AG09319 (cell line): ENCODE measurements at places on chromosomes 2 and 18.

DNA sequence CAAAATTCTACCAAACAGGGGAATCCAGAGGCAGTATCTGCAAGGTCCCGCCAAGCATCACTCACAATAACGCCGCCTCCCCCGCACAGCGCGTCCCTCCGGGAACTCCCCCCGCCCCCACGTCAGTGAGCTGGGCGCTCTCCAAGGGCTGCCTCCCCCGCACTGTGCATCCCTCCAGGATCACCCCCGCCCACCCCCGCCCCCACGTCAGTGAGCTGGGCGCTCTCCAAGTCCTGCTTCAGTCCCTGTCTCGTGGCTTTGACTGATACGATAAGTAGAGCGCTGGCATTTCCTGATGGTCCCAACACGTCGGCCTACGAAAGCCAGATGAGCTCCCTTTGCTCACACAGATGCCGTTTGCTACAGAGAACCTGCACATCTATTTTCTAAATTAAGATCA lies 130.7 kb upstream of the TPO start:
- DNase-seq = no peak

GRCh38 chr2:69742322-69742952 lies 503 bp downstream of the ANXA4 start:
- no peak for DNase-seq

GRCh38 chr2:119126650-119127049 lies 31.9 kb downstream of the C1QL2 start:
- DNase-seq = no peak

DNA sequence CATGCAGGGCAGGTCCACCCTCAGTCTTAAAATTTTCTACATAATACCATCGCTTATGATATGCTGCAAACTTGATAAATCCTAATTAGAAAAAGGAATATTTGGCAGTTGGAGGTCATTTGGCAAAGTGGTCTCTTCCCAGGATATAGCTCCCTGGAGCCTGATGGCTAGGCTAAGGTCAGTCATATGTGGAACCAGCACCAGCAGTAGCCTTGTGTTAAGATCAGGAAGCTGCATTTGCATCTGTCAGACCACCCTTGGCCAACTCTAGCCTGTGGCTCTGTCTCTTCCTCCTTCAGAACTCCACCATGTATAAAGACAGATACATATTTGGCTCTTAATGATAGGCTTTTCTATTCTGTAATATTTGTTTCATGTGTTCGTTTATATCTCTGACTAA lies 5.4 kb upstream of the HK2 start:
- DNase-seq = no peak

- no peak for DNase-seq
Observed at GRCh38 chr2:74313497-74313896, 29.7 kb downstream of the SLC4A5 start.

- DNase-seq = no peak
Observed at GRCh38 chr2:236691799-236692167, 122.2 kb downstream of the ACKR3 start.

GRCh38 chr2:134679745-134680144 lies 39.1 kb downstream of the TMEM163 start:
- DNase-seq = no peak

GRCh38 chr2:218540015-218540414 lies 28.1 kb downstream of the USP37 start:
- no peak for DNase-seq
